SK-N-SH treated with all-trans-retinoic acid at 6 μM for 48 hours (cell line): ENCODE measurements at places on chromosomes 12 and 14.

GRCh38 chr14:95320078-95320895, 579 bp upstream of the CLMN start:
- ATAC-seq = no peak

DNA sequence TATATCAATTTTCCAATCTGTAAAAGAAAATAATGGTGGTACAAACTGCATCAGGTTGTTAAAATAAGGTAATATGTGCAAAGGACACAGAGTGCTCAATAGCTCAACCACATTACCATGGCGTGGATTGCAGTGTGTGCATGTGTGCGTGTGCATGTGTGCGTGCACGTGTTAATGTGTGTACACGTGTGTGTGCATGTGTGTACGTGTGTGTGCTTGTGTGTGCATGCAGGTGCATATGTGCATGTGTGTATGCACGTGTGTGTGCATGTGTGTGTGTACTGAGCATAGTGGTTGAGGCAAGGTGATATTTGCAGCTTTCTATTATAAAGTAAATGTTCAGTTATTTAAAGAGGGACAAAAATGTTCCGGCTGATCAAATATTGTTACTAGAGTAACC, 115.6 kb downstream of the NT5DC3 start:
- no peak for ATAC-seq

DNA sequence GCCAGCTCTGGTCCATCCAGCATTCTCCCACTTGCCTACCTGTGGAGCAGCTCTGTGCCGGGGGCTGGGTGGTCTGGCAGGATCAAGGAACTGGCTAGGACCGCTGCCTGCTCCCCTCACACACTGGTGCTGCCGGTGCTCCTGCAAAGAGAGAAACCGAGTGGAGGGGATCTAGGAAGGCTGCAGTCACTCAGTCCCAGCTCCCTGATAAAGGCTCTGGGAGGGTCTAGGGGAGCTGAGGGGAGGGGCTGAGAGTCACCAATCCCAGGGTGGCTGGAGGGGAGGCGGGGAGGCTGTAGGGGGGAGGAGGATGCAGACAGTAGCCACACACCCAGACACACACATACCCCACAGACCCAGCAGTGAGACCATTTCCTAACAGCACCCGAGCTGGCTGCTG, at the start of gene TAC3:
TAC3 (minus strand) TSS at position 182 of the 400 bp plus-strand sequence. CDS start 732 bp downstream, outside the sequence.
- peak; percentile 21; the same call in 1 of the 3 replicates for ATAC-seq

GRCh38 chr12:211639-212414, 2.1 kb downstream of the SLC6A12 start:
- no peak for ATAC-seq

DNA sequence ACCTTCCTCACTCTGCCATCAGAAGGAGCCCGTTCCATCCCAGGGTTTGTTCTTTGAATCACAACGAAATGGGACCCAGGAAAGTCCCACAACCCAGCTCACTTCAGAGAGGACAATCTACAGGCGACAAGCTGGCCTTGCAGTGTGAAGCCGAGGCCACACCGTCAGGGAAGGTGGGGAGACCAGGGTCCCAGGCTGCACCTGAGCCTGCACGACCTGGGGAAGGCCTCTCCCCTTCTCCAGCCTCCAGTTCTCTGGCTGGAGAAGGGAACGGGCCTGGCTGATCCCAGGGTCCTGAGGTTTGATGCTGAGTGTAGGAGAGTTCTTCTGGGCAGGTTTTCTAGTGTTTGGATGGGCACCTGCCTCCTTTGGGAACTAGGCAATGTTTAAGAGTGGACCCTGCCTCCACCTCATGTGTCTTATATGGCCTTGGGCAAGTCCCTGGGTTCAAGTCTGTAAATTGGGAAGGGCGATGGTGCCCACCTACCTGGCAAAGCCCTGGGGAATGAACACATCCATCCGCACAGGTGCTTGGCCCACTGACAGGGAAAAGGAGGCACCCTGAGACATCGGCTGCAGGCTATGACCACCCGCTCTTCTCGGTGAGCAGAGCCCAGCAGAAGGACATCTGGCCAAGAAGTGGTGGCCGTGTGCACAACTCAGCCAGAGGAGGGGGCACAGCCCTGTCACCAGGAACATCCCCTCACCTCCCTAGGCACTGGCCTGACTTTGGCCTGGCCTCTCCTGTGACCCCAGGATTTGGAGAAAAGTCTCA, 77.9 kb upstream of the BCL11B start:
- no peak for ATAC-seq

- no peak for ATAC-seq
Observed at GRCh38 chr12:123986374-123986965, 13.5 kb downstream of the ZNF664 start.

GRCh38 chr12:39813776-39814175, 194.2 kb upstream of the ABCD2 start:
- no peak for ATAC-seq

GRCh38 chr12:104230304-104231095, 14.9 kb downstream of the TXNRD1 start:
- ATAC-seq = no peak

DNA sequence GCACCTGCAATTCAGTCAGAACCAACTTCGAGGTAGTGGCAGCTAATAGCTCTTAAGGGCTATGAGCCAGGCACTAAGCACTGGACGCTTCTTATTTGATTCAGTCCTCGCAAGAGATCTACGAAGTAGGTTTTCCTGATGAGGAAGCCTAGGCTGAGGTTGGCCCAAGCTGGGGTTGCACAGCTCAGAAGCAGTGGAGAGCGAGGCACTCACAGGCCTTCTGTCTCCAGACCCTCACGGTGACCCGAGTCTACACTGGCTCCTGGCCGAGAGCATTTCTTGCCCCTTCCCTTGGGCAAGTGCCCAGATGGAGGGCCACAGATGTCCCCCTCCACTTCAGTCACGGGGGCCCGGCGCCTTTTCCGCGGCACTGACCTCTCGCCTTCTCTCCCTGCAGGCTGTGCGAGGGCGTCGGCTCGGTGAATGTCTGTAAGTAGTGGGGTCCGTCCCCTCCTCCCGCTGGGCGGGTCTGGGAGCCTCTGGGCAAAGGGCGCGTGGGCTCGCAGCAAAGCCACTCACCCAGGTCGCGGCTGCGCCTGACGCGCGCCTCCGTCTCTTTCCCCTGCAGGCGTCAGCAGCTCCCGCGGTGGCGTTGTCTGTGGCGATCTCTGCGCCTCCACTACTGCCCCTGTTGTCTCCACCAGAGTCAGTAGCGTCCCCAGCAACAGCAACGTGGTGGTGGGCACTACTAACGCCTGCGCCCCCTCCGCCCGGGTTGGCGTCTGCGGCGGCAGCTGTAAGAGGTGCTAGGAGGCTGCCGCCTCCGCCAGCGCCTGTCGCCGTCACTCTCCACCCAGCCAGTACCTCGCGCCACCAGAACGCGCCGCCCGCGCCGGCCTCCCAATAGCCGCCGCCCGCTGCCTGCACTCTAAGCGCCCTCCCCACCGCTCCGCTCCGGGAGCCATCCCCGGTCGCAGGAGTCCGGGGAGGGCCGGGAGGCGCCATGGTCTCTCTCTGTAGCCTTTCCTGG, 13.1 kb downstream of the KRT83 start:
- peak; percentile 76 for ATAC-seq

DNA sequence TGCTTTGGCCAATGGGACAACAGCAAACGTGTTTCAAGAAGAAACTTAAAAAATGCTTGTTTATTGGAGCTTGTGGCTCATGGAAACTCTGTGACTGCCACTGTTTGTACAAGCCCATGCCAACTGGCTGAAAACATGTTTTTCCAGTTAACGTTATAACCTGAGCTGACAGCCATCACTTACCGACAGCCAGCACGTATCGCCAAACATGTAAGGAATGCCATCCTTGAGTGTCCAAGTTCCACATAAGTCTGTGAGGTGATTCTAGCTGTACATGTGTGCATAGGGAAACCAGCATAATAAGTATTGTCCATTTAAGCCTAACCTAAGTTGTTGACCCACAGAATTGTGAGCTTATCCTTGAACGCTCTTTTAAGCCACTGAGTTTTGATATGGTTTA, 596.9 kb downstream of the TRHDE start:
- ATAC-seq = no peak

DNA sequence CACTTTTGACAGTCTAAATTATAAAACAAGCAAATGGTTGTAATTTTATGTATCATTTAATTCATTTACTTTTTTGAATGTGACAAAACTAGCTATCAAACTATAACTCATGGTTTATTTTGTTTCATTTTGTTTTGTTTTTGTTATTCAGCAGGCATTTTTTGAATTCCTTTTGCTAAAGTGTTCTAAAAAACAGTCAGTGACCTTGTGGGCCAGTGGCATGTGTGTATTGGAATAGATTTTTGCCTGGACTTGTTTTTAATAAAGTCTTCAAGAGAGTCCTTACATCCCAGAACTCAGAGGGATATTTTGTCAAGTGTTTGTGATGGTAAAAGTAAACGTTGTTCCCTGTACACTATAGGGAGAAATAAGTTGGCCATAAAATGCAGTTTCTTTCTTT, 369.7 kb upstream of the SYT1 start:
- no peak for ATAC-seq

GRCh38 chr12:131607658-131608447, 103.0 kb upstream of the SFSWAP start:
- ATAC-seq = no peak

- no peak for ATAC-seq
Observed at GRCh38 chr14:91681893-91682563, 49.9 kb downstream of the CATSPERB start.

GRCh38 chr14:89368490-89369477, 48.2 kb downstream of the FOXN3 start:
- no peak for ATAC-seq

GRCh38 chr12:113030875-113031525, 25.5 kb upstream of the DTX1 start:
- ATAC-seq = peak; percentile 96

- ATAC-seq = no peak
Observed at GRCh38 chr12:41205070-41205709, 17.1 kb downstream of the PDZRN4 start.

DNA sequence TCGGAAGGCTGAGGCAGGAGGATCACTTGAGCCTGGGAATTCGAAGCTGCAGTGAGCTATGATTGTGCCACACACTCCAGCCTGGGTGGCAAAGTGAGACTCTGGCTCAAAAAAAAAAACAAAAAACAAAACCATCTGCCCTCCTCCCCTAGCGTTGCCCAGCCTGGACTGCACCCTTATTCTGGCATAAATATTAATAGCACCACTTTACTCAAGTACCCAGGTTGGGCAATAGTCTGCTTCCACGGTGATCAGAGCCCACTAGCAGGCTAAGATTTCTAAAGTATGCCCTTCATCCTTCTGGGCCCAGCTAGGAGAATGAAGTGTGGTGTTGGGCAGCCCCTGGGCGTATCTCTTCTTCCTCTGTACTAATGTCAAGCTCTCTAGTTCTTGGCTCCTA, 33.3 kb downstream of the KCTD10 start:
- no peak for ATAC-seq

DNA sequence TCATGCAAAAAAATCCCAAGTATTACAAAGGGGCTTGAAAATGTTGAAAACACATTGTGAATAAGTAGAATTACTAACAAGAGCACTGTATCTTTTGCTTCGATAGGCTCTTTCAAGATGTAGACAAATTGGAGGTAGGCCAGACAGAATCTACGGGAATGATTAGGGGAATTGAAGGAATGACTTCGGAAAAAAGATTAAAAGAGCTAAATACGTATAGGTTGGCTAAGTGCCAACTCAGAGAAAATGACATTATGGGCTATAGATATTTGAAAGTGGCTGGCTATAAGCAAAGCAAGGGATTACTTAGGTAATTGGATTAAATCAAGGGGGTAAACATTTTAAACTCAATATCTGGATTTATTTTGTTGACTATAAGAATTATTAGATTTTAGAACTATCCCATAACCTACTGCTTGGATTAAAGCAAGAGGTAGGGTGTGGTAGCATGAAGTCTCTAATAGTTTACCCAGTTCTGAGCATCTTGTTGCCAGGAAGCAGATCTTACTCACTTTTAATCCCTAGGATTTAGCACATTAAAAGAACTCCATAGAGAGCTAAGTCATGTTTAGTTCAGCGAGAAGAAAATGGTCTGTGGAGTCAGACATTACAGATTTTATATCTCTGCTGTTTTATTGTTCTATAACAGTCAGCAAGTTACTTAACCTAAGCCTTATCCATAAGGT, 489.8 kb downstream of the DIO2 start:
- ATAC-seq = no peak

DNA sequence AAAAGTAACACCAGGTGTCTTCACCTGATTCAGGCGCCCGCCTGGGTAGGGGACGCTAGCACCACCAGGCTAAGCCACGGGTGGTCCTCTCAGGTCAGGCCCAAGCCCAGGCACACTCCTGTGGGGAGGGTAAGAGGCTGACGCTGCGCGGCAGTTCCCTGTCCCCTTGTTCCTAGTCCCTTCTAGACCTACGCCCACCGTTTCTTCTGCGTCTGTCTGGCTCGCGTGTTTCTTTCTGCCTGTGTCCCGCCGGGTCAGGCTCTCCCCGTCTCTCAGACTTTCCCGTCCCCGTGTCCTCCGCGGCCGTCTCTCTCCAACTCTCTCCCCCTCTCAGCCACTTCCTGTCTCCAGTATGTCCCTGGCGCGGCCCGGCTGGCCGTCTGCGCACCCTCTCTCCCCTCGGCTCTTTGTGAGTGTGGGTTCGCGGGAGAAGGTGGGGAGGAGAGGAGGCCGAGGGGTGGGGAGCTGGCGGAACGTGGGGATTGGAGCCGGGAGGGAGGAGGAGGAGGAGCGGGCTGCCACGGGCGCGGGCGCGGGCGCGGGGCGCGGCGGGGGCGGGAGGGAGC, 3.1 kb upstream of the TNS2 start:
- peak; percentile 48 for ATAC-seq

- ATAC-seq = no peak
Observed at GRCh38 chr12:71721783-71722505, 32.7 kb upstream of the RAB21 start.

- peak; percentile 83 for ATAC-seq
Observed at GRCh38 chr14:63493246-63493645, 49.9 kb downstream of the PPP2R5E start.

GRCh38 chr12:116200812-116201211, 76.7 kb downstream of the MED13L start:
- no peak for ATAC-seq

GRCh38 chr12:54701940-54702592, 53.9 kb upstream of the DCD start:
- ATAC-seq = peak; percentile 77
